Progenitor cell of endocrine pancreas (in vitro differentiated cells): ENCODE measurements at places on chromosomes 13 and 19. TPM values are rescaled to one million over a fixed set of nuclear protein-coding genes. Genes with fewer than 3 reads are reported as not detected.

DNA sequence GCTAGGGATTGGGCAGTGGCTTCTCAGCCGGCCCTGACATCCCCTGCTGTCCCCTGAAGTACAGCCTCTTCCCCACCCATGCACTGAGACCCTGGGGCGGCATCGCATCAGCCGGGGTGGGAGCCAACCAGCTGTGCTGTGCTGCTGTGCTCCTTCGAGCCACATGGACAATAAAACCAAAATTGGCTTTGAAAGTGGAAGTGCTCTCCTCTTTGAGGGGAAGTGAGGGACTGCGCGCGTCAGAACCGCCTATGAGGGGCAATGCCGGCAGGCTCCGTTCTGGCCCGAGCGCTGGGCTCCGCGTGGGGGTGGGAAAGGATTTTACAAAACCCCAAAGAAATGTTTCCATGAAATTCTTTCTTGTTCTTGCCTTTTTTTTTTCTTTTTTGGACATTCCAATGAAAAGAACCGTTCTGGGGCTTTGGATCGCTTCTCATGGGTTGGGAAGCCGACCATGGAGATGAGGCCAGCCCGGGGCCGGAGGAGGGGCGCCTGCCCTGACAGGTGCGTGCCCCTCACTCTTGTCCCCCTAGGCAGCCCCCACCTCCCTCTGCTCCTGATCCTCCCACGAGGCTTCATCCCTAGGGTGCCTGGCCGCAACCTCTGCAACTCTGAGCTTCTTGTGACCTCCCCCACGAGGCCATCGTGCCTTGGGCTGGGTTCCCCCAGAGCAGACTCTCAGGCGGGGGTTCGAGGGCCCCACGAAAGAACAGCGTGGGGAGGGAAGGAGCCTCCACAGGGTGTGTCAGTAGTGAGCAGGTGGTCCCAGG, 22.6 kb downstream of the KLHL26 start:
- no peak for DNase-seq

DNA sequence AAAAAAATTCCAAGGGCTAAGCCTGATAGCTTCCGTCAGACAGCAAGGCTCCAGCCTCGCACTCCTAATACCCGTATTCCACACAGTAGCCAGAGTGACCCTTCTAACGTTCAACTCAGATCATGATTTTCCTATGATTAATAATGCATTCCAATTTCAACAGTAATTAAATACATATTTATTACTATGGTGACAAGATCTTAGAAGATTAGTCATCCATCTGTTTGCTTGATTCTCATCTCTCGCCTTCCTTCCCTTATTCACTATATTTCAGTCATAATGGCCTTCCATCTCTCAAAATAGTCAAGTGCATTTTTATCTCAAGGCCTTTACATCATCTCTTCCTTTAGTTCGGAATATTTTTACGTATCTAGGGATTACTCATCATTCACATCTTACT, 621.2 kb upstream of the SPRY2 start:
- DNase-seq: no peak

- no peak for DNase-seq
Observed at GRCh38 chr19:10694706-10695307, 6.4 kb upstream of the QTRT1 start.

DNA sequence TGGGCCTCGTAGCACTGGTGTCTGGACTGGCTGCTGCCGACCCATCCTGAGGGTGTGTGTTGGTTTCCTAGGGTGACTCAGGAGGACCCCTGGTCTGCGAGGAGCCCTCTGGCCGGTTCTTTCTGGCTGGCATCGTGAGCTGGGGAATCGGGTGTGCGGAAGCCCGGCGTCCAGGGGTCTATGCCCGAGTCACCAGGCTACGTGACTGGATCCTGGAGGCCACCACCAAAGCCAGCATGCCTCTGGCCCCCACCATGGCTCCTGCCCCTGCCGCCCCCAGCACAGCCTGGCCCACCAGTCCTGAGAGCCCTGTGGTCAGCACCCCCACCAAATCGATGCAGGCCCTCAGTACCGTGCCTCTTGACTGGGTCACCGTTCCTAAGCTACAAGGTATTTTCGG, 13.8 kb downstream of the TIMM13 start:
- no peak for DNase-seq

GRCh38 chr13:30700364-30700763, 35.0 kb upstream of the ALOX5AP start:
- DNase-seq: no peak

- DNase-seq: no peak
Observed at GRCh38 chr19:55058781-55059610, 4.0 kb downstream of the RDH13 start.

DNA sequence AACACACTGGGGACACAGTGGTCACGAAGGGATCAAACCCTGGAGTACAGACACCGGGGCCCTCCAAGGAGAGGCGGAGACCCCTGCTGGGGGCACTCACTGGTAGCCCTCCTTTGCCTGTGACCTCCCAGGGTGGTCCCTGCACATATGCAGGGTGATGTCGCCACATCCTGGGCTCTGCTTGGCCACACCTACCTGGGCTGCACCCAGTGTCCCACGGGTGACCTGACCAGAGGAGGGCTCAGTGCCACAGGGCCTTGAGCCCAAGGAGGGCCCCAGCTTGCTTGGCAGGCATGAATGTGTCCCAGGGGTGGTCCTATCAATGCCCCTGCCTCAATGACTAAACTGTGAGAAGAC, 4.1 kb downstream of the PCID2 start:
- DNase-seq: no peak

- no peak for DNase-seq
Observed at GRCh38 chr13:93624311-93624777, 397.7 kb downstream of the GPC6 start.

GRCh38 chr13:29292045-29292444, 303.4 kb downstream of the SLC7A1 start:
- no peak for DNase-seq

KIR2DL3 gene
- not detected in 2 replicates for total RNA-seq

DENND1C gene
- 0.47 and 0.67 TPM in 2 replicates for total RNA-seq
